ENCODE measurements at places on chromosomes 7 and 10. TPM values are rescaled to one million over a fixed set of nuclear protein-coding genes. Genes with fewer than 3 reads are reported as not detected.

DNA sequence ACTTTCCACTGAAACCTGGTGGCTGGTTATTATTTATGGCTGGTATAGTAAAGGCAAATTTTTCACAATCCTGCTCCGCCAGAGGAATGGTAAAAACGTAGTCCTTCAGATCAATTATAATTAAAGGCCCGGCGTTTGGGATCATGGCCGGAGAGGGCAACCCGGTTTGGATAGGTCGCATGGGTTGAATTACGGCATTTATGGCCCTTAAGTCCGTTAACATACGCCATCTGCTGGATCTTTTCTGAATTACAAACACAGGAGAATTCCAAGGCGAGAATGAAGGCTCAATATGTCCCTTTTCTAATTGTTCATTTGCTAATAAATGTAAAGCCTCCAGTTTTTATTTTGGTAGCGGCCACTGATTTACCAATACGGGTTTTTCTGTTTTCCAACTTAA is 11.3 kb upstream of the TAS2R3 start:
- no peak for DNase-seq

DNA sequence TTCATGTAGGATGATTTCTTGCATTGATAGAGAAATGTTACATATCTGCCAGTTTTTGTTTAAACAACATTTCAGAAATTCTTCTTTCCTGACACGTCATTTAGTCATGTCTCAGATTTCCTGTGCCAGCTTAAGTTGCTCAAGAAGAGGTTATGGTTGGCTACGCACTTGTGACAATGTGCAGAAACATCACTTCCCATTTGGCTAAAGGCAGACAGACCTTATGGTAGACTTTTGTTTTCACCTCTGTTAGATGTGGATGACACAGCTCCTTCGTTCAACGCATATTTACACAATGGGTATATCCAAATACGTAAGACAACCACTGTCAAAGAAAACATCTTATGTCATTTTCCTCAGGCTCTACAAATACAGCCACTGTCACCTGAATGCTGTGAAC is 125.8 kb downstream of the DOCK4 start:
- DNase-seq, result no peak

GRCh38 chr10:80535671-80536360 is 1.9 kb upstream of the SH2D4B start:
- peak; percentile 72 for DNase-seq

DNA sequence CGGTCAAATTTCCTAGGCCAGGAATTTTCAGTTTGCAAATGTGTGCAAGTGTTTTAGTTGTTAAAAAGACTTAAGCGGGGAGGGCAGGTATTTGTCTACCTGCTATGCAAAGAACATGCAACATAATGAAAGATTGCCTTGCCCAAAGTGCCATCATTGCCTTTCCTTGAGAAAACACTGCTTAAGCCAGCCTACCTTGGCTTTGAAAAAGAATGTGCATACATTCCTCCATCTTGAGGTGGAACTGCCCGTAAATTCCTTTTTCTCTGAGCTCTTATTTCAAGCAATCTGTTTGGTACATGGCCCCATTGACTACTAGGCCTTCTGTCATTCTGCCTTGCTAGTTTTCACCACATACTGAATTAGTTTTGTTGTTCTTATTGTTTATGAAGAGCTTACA is 29.3 kb downstream of the BZW2 start:
- no peak for DNase-seq

DNA sequence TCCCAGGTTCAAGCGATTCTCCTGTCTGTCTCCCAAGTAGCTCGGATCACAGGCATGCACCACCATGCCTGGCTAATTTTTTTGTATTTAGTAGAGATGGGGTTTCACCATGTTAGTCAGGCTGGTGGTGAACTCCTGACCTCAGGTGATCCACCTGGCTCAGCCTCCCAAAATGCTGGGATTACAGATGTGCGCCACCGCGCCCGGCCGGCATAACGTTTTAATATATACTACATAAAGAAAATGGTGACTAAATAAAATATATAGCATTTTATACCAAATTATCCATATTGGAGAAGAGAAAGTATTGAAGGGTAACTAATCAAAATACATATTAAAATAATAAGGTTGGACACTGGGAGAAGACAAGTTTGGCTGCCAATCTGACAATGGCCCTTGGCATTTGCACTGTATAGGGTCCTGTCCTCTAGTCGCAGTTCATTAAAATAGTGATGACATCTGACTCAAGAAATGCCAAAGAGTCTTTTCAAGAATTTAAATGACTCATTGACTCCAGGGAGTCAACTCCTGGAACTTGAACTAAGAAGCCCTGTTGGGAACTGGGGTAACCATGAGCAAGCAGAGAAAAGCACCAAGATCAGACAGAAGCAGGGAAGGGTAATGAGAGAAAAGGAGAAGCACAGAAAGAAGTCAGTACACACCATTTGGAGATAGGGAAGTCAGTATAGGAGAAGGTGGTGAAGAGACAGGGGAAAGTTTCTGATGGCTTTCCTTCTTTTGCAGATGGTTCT is 91.1 kb downstream of the CH25H start:
- DNase-seq, result no peak

GRCh38 chr7:3937605-3938004 is 636.6 kb downstream of the SDK1 start:
- DNase-seq, result no peak

The MSS51 gene
- 3.7 TPM for total RNA-seq

The KIAA1549 gene
- total RNA-seq, result 0.19 TPM

The SPDYE3 gene
- total RNA-seq, result not detected

The PLXNA4 gene
- 31.6 TPM for total RNA-seq

The TES gene
- total RNA-seq, result 120 TPM

The BMPER gene
- total RNA-seq, result 0.37 TPM

The MOGAT3 gene
- total RNA-seq, result not detected

The NUTM2D gene
- 3.9 TPM for total RNA-seq

Measured in naive thymus-derived CD4-positive, alpha-beta T cell (primary cell).